C1 segment of cervical spinal cord (tissue), 14 donors: ENCODE measurements at places on chromosomes 13 and 19.

DNA sequence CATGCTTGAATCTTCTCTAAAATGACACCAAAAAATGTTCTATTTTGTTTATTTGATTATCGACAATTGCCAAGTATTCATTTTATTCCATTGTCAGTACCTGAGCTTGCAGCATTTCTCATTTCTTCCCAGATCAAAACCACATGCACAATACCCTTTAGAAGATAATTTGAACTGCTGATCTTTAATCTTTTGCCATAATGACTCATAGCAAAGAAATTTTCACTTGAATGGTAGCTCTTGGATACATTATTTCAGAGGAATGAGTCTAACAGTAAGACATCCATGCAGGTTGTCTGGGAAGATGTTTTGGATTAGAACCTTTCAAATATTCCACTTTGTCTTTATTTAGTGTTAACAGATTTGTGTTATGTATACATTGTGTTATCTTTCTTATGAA lies 42.0 kb upstream of the RXFP2 start:
- DNase-seq: no peak

- no peak for DNase-seq
Observed at GRCh38 chr19:51702825-51703574, 9.9 kb downstream of the SPACA6 start.

DNA sequence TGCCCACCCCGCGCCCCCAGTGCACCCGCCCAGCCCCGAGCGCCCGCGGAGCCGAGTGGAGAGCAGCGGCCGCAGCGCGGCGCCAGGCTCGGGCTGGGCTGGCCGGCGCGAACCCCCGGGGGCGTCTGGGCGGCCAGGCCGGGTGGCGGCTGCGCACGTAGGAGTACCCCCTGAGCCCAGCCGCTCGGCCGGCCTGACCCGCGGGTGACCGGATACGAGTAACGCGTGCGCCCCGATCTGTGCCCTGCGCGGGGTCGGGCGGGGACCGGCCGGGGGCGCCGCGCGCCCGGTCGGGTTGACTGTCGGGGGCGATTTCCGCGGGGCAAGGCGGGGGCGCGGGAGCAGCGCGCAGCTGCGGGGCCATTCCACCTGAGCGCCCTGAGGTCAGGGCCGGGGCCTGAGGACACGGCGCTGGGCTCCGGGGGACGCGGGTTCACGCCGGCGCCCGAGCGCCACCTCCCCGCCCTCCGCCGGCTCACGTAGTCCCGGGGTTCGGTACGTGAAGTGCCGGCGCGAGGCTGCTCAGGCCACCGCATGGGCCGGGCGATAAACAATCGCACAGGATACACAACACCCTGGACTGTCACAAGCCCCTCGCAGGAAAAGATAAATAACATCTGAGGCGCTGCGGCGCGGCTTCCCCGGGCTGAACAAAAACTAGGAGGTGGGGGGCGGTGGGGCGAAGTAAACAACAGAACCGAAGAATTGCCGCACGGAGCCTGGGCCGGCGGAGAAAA lies 37.6 kb upstream of the FLT1 start:
- peak; percentile 18 for DNase-seq

- no peak for DNase-seq
Observed at GRCh38 chr13:97892717-97893116, 60.8 kb upstream of the IPO5 start.

DNA sequence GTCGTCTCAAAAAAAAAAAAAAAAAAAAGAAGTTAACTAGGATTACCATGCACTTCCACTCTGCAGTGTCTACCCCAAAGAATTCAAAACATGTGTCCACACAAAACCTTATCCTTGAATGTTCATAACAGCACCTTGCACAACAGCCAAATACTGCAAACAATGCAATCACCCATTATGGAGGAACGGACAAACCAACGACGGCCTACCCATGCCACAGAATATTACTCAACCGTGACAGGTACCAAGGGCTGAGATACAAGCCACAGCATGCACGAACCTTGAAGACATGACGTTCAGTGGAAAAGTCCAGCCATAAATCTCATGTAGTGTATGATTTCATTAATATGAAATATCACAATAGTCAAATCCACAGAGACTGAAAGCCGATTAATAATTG lies 3.0 kb upstream of the SHISA7 start:
- DNase-seq: no peak

- DNase-seq: no peak
Observed at GRCh38 chr13:71137101-71137500, 729.9 kb downstream of the DACH1 start.

DNA sequence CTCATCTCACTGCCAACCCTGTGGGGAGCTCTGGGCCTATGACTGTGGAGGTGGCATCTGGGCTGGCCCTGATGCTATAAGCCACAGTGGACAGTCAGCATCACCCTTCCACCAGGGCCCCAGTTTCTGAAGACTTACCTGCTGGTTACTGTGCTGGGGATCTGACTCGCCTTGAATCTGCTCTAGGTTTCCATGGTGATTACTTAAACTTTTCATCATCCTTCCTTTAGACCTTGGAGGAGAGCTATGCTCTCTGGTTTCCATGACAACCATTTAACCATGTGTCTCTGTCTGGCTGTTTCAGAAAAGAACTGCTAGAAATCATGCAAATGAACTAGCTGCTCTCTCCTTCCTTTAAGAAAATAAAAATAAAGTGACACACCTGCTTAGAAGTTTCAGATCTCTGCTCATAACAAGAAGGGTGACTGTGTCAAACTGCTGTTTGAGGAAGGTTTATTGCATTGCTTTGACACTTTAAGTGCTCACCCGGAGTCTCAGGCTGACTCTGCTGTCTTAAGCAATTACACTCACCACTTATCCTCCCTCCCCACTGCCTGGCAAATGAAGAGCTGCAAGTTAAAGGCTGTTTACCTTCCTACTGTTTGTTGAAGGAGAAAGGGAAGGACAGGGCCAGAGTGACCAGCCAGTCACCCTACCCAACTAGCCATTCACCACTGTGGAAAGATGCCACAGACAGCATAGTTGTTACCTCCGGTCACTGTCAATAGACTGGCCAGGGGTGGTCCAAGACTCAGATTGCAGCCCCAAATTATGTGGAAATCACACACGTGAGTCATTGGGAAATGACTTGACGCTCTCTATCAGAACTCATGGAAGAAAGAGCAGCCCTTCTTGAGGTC lies 87.6 kb downstream of the HSPH1 start:
- DNase-seq: no peak

- DNase-seq: no peak
Observed at GRCh38 chr13:90806892-90807291, 540.6 kb upstream of the MIR17HG start.

DNA sequence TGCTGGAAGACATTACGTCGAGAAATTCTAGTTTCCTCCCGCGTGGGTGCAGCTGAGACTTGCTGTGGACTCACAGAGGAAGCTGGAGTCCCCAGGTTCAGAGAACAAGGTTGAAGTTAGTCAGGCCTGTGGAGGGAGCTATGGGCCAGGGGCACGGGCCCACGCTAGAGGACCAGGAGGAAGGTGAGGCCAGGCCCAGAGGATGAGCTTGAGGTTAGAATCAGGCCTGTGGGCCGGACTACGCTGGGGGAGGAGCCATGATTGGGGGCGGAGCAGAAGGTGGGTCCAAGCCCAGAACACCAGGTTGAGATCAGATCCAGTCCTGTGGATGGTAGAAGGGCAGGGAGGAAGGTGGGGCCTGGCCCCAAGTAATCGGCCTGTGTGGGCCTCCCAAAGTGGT lies 32.6 kb downstream of the ZNF846 start:
- DNase-seq: no peak

DNA sequence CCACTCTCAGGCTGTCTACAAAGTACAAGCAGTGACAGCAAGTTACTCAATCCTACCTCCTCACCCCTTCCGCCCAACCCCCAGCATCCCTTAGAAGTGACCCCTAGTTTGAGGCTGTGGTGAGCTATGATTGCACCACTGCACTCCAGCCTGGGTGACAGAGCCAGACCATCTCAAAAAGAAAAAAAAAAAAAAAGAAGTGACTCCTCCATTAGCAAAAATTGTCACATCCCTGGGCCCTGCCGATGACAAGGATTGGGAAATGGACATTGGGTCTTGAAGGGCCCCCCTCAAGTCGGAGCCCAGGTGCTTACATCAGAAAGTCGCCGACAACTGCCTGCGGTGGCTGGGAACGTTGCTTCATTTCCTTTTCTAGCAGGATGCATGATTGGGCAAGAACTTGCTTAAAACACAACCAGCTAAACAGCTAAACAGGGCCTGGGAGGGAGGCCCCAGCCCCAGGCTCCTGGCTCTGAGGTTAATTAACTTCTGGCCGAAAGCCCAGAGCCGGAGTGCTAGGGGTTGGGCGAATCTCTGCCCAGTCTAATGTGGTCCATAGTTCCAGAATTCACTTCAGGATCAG lies 15.3 kb downstream of the RAB3D start:
- peak; percentile 30 for DNase-seq

DNA sequence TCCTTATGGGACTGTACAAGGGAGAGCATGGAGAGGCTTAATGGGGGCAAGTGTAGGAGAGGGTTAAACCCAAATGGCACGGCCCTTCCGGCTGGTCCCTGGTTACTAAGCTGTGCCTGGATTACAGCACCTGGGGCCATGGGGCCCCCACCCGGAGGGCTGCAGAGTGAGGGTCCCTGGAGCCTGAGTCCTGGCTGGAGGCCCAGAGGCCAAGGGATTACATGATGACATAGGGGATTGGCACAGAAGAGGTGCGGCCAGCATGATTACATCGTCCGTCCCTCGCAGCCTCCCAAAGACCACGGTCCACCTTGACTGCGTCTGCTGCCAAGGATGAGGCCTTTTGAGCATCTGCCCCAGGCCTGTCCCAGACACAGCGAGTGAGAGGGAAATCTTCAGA lies 149.4 kb downstream of the URI1 start:
- no peak for DNase-seq

- DNase-seq: no peak
Observed at GRCh38 chr19:19504754-19505668, 10.3 kb downstream of the TSSK6 start.

DNA sequence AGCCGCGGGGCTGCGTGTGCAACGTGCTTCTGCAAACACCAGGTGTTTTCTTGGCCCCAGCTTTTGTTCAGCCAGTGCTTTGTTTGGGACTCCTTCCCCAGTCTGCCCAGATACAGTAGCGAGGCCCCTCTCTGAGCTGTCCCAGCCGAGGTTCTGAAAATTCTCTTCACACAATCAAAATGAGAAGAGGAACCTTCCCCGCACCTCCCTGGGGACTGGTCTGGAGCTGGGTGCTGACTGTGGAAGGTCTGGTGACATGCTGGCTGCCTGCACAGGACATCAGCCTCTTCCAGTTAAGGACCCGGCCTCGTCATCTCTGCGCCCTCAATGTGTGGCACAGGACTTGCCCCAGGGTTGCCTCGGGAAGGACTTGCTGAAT lies 4.2 kb downstream of the ATP4A start:
- no peak for DNase-seq

DNA sequence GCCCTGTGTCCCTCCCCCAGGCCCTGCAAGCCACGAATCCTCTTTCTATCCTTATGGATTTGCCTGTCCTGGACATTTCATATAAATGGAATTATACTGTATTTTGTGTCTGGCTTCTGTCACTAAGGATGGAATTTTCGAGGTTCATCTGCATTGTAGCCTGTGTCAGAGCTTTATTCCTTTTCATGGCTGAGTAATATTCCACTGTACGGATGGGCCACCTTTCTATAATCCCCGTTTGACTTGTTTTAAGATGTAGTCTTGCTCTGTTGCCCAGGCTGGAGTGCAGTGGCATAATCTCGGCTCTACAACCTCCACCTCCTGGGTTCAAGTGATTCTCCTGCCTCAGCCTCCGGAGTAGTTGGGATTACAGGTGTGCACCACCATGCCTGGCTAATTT lies 3.9 kb upstream of the KDM4B start:
- DNase-seq: no peak

- no peak for DNase-seq
Observed at GRCh38 chr19:30862876-30863275, 486.4 kb downstream of the TSHZ3 start.

DNA sequence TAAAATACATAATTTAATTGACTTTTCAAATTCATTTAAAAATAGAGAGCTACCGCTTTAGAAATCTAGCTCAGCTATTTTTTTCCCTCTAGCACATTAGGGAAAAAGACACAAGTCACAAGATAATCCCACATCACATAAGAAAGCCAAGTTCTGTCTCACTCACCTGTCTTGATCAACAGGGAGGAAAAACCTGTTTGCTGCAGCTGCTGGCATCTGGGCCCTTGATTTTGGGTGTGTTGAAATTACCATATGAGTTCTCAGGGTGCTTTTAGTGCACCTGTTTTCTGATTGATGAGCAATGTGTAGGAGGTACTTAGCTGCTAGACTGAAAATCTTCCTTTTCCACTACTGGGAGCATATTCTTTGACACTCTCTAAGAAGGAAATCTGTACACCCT lies 53.8 kb downstream of the ZDHHC20 start:
- DNase-seq: no peak

GRCh38 chr19:49730166-49730565 lies 32.9 kb downstream of the TSKS start:
- DNase-seq: no peak

GRCh38 chr19:33500586-33500985 lies 21.0 kb downstream of the PEPD start:
- no peak for DNase-seq

- no peak for DNase-seq
Observed at GRCh38 chr13:42413484-42413815, 141.5 kb downstream of the AKAP11 start.

- peak; percentile 15 for DNase-seq
Observed at GRCh38 chr19:2624537-2625091, 77.9 kb downstream of the GNG7 start.

DNA sequence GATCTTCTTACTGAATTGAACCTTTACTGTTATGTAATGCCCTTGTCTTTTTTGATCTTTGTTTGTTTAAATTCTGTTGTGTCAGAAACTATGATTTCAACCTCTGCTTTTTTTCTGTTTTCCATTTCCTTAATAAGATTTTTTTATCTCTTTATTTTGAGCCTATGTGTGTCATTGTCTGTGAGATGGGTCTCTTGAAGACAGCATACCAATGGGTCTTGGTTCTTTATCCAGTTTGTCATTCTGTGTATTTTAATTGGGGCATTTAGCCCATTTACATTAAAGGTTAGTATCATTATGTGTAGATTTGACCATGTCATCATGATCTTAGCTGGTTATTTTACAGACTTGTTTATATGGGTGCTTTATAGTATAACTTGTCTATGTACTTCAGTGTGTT lies 1803.3 kb downstream of the SLITRK5 start:
- no peak for DNase-seq

DNA sequence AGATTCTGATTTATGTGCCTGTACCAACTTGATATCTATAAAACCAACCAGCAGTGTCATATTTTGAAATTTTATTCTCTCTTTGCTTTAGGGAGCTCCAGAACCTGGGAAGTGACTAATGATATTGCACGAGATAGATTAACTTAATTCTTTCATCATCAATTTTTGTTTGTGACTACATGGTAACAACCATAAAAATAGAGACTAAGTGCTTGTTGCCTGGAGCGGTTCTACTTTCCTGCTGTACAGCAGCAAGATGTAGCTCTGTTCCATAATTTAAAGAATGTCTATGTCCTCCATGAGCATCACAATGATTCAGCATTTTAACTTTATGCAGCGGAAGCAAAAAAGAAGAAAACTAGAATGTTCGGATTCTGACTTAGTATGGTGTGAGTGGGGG lies 275.6 kb downstream of the KLF5 start:
- no peak for DNase-seq

- peak; percentile 93 for DNase-seq
Observed at GRCh38 chr19:11481534-11482383, 913 bp upstream of the ELAVL3 start.

- DNase-seq: no peak
Observed at GRCh38 chr13:106299621-106300020, 235.8 kb downstream of the EFNB2 start.

GRCh38 chr19:10646456-10647159 lies 7.5 kb upstream of the ILF3 start:
- DNase-seq: no peak

- no peak for DNase-seq
Observed at GRCh38 chr19:11964496-11964857, 363 bp upstream of the ZNF763 start.
